CD8-positive, alpha-beta T cell (primary cell): ENCODE measurements at places on chromosomes 12 and 14. TPM values are rescaled to one million over a fixed set of nuclear protein-coding genes. Genes with fewer than 3 reads are reported as not detected.

TMEM132C gene
- total RNA-seq, result not detected

ADAM21 gene
- not detected for total RNA-seq

DNA sequence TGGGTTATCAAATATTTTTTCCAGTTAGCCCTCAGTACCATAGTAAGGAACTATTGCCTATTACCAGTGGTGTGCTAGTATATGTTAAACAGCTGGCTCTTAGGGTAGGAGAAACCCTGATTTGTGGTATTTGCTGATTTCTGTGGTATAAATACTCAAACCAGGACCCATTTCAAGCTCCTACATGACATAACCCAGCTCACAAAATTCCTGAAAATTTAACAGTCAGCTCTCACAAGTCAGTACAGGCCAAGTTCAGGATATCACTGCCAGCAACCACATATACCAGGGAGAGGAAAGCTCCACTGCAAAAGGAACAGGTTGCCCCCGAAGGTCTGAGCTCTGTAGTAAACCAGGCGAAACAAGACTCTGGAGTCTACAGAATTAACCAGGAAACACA is 315.3 kb downstream of the NOVA1 start:
- no peak for DNase-seq

DNA sequence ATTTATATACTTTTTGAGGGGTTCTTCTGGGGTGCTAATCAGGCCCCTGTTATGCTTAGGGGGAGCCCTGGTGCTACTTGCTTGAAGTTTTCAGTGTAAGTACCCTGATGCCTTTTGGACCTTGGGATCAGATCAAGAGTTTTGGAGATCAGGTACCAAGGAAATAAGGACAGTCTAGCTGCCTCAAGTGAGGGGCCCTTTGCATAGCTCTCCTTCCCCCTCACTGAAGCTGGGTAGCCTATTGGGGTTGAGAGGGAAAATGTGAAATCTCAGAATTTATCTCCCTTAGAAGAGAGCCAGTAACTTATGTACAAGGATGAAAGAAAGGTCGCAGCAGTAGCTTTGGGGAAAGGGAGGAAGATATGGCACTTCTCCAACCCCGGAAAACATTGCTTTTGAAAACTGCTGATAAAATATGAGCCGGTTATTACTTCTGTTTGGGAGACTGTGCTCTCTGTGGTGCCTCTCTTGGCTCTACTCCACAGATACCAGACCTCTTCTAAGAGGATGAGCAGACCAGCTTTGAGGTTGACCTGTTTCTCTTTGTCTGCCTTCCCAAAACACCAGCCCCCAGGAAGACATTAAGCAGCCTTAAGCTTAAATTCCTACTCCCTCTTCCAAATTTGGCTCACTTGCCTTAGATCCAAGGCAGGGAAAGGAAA is 8.8 kb upstream of the AMHR2 start:
- no peak for DNase-seq

DNA sequence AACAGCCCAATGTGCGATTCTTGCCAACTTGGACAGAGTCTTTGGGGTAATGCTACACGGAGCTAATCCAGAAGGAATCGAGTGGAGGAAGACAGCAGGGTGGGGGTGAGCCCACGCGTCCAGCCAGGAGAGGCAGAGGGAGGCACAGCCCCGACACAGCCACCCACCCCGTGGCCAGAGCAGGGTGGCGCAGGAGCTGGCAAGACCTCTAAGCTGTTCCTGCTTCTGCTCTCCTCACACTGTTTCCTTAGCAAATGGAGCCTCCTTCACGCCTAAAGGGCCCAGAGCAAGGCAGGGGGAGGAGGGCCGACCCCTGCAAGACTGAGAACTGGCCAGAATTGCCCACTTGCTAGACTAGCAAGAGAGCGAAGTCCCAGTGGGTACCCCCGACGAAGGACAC is 91.5 kb downstream of the FBXL14 start:
- no peak for DNase-seq

DNA sequence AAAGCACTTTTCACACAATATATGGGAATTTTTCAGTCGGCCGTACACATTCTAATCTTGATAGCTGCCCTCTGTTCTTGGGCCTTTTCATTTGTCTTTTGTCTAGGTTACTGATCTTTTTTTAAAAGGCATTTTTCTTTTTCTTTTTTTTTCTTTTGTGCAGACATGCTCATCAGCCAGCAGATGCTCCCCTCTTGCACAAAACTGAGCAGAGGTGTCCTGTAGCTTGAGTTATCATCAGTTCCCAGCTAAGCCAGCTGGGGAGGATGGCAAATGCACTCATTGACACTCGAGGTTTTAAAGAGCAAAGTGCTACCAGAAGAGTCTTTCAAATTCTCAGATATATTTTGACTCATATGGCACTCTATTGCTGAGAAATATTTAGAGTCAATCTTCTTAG is 913.9 kb upstream of the SEL1L start:
- no peak for DNase-seq

DNA sequence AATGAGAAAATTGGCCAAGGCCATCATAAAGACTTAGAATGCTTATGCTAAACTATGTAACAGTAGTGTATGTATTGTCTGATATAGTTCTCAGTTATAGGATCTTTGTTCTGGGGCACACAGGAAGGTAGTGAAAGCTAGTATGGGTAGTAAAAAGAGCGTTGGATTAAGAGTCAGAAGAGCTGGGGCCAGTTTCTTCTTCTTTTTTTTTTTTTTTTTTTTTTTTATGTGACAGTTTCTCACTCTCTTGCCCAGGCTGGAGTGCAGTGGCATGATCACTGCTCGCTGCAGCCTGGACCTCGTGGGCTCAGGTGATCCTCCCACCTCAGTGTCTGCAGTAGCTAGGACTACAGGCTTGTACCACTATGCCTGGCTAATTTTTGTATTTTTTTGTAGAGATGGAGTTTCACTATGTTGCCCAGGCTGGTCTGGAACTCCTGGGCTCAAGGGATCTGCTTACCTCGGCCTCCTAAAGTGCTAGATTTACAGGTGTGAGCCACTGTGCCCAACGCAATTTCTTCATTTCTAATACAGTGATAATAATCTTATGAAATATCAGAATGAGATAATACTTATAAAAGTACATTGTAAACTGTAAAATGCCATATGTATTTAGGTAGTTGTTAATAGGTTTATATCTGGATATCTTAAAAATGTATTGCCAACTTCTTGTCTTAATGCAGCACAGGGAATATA is 7.4 kb downstream of the MDM2 start:
- no peak for DNase-seq
